ENCODE measurements at places on chromosomes 2 and 18. TPM values are rescaled to one million over a fixed set of nuclear protein-coding genes. Genes with fewer than 3 reads are reported as not detected.

Gene CYP1B1
- 156 TPM for total RNA-seq

Gene GKN1
- total RNA-seq: 4.7 TPM

Gene COLEC12
- total RNA-seq: 34.1 TPM

Gene UGT1A3
- total RNA-seq: not detected

Gene APCDD1
- total RNA-seq: 196 TPM

Gene BIN1
- 57.5 TPM for total RNA-seq

Gene PIEZO2
- 1.7 TPM for total RNA-seq

Gene REG1B
- total RNA-seq: not detected

Gene CDH7
- total RNA-seq: not detected

Gene STAT4
- total RNA-seq: 0.62 TPM

Gene STAMBP
- total RNA-seq: 37.7 TPM

Gene NEU2
- total RNA-seq: not detected

Gene PROKR1
- total RNA-seq: 0.08 TPM

Gene ENOSF1
- total RNA-seq: 16.2 TPM

GRCh38 chr2:232632904-232633412 is 446 bp upstream of the EFHD1 start:
- H3K4me1 ChIP-seq: no peaks in the 10 kb centered on the region
- peak overlapping the region; percentile 68 for H3K4me3 ChIP-seq
- H3K36me3 ChIP-seq: no peaks in the 10 kb centered on the region
- peaks cover 72% of the 10 kb centered on the region for H3K27me3 ChIP-seq

DNA sequence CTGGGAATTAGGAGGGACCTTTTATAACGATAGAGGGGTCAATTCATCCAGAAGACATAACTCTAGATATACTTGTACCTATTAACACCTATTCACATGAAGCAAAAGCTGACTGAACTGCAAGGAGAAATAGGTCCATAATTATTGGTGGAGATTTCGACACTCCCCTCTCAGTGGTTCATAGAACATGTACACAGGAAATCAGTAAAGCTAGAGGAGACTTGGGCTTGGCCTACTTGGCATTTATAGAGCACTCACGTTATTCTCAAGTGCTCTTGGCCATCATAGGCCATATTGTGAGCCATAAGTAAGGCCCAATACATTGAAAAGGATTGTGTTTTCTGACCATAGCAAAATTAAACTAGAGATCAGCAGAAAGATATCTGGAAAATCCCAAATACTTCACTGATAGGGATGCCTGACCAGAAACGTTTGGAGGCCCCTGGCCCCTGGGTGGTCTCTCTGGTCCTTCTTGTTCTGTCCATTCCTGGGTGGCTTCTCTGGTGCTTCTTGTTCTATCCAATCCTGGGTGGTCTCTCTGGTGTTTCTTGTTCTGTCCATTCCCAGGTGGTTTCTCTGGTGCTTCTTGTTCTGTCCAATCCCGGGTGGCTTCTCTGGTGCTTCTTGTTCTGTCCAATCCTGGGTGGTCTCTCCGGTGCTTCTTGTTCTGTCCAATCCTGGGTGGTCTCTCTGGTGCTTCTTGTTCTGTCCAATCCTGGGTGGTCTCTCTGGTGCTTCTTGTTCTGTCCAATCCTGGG is 49.0 kb downstream of the SNED1 start:
- no peak overlapping the region for H3K4me3 ChIP-seq
- ATAC-seq: no peak
- H3K4me1 ChIP-seq: no peaks in the 10 kb centered on the region
- no peaks in the 10 kb centered on the region for H3K36me3 ChIP-seq

DNA sequence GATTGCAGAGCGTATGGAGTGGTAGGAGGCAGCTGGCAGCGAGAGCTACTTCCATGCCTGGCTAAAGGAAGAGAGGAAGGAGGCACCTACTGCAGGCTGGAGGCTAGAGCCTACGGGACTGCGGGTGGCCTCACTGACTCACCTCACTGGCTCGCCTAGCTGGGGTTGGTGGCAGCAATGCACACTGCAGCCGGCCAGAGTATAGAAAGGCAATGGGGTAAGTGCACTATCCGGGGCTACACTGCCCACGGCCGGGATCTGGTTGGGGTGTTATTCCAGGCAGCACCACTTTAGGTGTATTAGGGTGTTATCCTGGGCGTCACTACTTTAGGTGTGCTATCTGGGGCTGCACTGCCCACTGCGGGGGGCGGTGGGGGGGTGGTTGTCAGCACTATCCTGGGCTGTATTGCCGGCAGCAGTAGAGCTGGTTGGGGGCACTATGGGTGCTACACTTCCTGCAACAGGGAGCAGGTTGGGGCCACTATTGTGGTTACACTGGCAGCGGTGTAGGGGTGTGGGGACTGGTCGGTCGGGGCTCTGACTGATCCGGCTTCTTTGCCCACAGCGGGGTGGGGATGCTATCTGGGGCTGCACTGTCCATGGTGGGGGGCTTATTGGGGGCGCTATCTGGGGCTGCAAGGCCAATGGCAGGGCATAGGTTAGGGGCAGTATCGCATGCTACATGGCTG is 33.3 kb upstream of the ANKRD62 start:
- H3K4me3 ChIP-seq: no peak overlapping the region
- no peaks in the 10 kb centered on the region for H3K27me3 ChIP-seq
- H3K36me3 ChIP-seq: no peaks in the 10 kb centered on the region
- no peak overlapping the region for H3K27ac ChIP-seq
- no peak for ATAC-seq

DNA sequence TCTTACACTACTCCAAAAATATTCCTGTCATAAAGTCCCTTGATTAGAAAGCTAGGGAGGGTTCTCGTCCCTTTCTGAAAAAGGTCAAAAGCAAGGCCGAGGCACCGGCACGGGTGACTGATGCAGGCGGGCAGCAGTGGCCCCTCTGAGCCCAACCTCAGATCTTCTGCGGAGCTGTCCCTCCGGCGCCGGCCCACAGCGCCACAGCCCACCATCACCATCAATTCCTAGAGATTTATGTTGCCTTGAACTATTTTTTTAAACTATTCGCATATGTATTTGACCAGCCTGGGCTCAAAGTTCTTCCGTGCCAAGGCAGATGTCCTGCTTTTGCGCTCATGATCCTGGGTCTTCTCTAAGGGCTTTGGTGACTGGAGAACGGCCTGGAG is 26.8 kb downstream of the PRELID3A start:
- no peaks in the 10 kb centered on the region for H3K27me3 ChIP-seq
- H3K36me3 ChIP-seq: peaks cover 78% of the 10 kb centered on the region
- no peak for ATAC-seq
- no peak overlapping the region for H3K4me3 ChIP-seq
- no peak overlapping the region for H3K27ac ChIP-seq

- no peak overlapping the region for H3K27ac ChIP-seq
- H3K36me3 ChIP-seq: peaks cover 32% of the 10 kb centered on the region
- no peaks in the 10 kb centered on the region for H3K27me3 ChIP-seq
- no peak for ATAC-seq
- H3K4me1 ChIP-seq: no peaks in the 10 kb centered on the region
These were observed 23.9 kb downstream of the ABCG5 start for GRCh38 chr2:43814711-43815110.

GRCh38 chr2:163708265-163708664 is 27.5 kb downstream of the FIGN start:
- H3K4me1 ChIP-seq: peaks cover 16% of the 10 kb centered on the region
- no peak overlapping the region for H3K27ac ChIP-seq
- H3K27me3 ChIP-seq: no peaks in the 10 kb centered on the region

- H3K4me3 ChIP-seq: no peak overlapping the region
- no peaks in the 10 kb centered on the region for H3K36me3 ChIP-seq
- H3K27me3 ChIP-seq: peaks cover 10% of the 10 kb centered on the region
- ATAC-seq: no peak
- H3K27ac ChIP-seq: no peak overlapping the region
- H3K4me1 ChIP-seq: no peaks in the 10 kb centered on the region
These were observed 257.9 kb downstream of the BCL11A start for GRCh38 chr2:60295636-60295962.

- no peak for ATAC-seq
- no peaks in the 10 kb centered on the region for H3K27me3 ChIP-seq
- H3K4me3 ChIP-seq: no peak overlapping the region
- no peaks in the 10 kb centered on the region for H3K36me3 ChIP-seq
These were observed 318.7 kb downstream of the GBX2 start for GRCh38 chr2:235849489-235849888.

GRCh38 chr18:47932603-47933002 is 2.1 kb upstream of the SMAD2 start:
- H3K27me3 ChIP-seq: no peaks in the 10 kb centered on the region
- no peak overlapping the region for H3K4me3 ChIP-seq
- no peak for ATAC-seq
- no peaks in the 10 kb centered on the region for H3K36me3 ChIP-seq

DNA sequence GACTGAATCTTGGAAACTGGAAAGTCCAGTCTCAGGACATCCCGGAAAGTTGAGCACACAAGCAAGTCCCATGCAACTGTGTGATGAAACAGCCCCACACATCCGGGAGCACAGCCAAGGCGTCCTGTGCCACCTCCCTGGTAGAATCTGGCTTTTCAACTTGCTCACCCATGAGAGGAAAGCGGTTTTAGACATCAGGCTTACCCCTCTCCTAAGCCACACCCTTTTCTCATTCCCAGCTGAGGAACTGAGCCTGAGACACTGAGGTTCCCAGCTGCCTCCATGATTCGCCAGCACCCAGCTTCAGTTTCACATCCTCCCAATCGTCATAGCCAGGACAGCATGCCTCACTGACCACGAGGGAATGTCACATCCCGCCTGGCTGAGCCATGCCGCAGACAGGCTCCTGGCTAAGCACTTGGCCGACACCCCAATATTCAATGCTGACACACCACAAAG is 60.3 kb downstream of the STEAP3 start:
- no peak overlapping the region for H3K4me3 ChIP-seq
- no peaks in the 10 kb centered on the region for H3K36me3 ChIP-seq
- no peaks in the 10 kb centered on the region for H3K4me1 ChIP-seq
- peak; percentile 87 for ATAC-seq
- H3K27me3 ChIP-seq: no peaks in the 10 kb centered on the region

- H3K4me3 ChIP-seq: no peak overlapping the region
- H3K4me1 ChIP-seq: no peaks in the 10 kb centered on the region
- H3K36me3 ChIP-seq: peaks cover 55% of the 10 kb centered on the region
- no peak for ATAC-seq
These were observed 273.9 kb upstream of the EPAS1 start for GRCh38 chr2:46023165-46023854.

- H3K36me3 ChIP-seq: no peaks in the 10 kb centered on the region
- no peak overlapping the region for H3K27ac ChIP-seq
- H3K4me1 ChIP-seq: no peaks in the 10 kb centered on the region
- H3K4me3 ChIP-seq: no peak overlapping the region
- H3K27me3 ChIP-seq: no peaks in the 10 kb centered on the region
- no peak for ATAC-seq
These were observed 624.7 kb downstream of the LRP1B start for GRCh38 chr2:141506135-141506534.

- H3K4me3 ChIP-seq: no peak overlapping the region
- no peaks in the 10 kb centered on the region for H3K36me3 ChIP-seq
- H3K4me1 ChIP-seq: no peaks in the 10 kb centered on the region
- H3K27ac ChIP-seq: no peak overlapping the region
These were observed 57.0 kb upstream of the HDAC4 start for GRCh38 chr2:239457586-239458445.

GRCh38 chr18:13264091-13265007 is 45.8 kb downstream of the LDLRAD4 start:
- H3K4me1 ChIP-seq: peaks cover 77% of the 10 kb centered on the region
- no peak overlapping the region for H3K4me3 ChIP-seq
- no peaks in the 10 kb centered on the region for H3K27me3 ChIP-seq
- no peaks in the 10 kb centered on the region for H3K36me3 ChIP-seq
- H3K27ac ChIP-seq: peak overlapping the region; percentile 16

- H3K36me3 ChIP-seq: no peaks in the 10 kb centered on the region
- H3K4me3 ChIP-seq: no peak overlapping the region
- H3K27me3 ChIP-seq: peaks cover 35% of the 10 kb centered on the region
- no peaks in the 10 kb centered on the region for H3K4me1 ChIP-seq
- ATAC-seq: no peak
- H3K27ac ChIP-seq: no peak overlapping the region
These were observed 5.9 kb upstream of the EFEMP1 start for GRCh38 chr2:55929476-55929875.

DNA sequence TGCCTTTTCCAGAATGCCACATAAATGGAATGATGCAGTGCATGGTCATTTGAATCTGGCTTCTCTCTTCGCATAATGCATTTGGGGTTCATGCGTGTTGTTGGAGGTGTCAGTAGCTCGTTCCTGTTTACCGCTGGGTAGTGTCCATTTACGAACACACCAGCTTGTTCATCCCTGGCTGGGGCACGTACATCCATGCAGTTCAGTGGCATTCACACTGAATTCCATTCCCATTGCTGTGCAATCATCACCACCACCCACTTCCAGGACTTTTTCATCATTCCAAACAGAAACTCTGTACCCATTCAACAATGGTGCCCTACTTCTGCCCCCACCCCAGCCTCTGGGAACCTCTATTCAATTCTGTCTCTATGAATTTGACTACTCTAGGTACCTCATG is 14.7 kb upstream of the CIDEA start:
- peaks cover 12% of the 10 kb centered on the region for H3K27me3 ChIP-seq
- no peak for ATAC-seq
- H3K36me3 ChIP-seq: no peaks in the 10 kb centered on the region
- peaks cover 8% of the 10 kb centered on the region for H3K4me1 ChIP-seq
- no peak overlapping the region for H3K27ac ChIP-seq

DNA sequence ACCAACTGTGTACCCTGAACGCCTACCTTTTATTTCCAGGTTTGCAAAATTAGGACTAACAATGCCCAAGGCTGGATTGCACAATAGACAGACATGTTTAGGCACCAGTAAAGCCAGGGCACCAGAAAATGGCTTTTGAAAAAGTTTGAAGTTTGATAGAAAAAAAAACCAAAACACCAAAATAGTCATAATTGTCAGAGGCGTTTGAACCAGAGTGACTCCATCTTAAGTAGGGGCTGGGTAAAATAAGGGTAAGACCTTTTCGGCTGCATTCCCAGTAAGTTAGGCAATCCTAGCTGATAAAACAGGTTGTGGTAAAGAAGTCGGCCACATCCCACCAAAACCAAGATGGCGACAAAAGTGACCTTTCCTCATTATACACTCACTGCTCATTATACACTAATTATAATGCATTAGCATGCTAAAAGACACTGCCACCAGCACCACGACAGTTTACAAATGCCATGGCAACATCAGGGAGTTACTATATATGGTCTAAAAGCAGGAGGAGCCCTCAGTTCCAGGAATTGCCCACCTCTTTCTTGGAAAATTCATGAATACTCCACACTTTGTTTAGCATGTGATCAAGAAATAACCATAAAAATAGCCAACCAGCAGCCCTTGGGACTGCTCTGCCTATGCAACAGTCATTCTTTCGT is 105.1 kb upstream of the MSH2 start:
- no peaks in the 10 kb centered on the region for H3K36me3 ChIP-seq
- peaks cover 10% of the 10 kb centered on the region for H3K4me1 ChIP-seq
- H3K27me3 ChIP-seq: no peaks in the 10 kb centered on the region

DNA sequence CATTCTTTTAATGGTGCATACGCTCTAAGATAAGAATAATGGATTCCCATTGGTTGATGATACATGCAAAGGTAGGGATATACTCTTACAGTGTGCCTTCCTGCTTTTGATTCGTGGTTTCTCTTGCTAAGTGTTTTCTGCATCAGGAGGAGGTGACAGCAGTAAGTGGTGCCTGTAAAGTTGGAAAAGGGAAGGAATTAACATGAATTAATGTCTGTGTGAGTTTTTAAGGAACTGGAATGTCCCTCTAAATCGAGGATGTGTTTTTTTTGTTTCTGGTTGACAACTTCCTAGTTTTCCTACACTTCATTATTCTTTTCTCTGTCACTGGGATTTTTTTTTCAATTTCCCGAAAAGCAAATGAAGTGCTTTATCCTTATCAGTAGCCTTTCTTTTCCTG is 54.4 kb downstream of the CRIM1 start:
- H3K27ac ChIP-seq: peak overlapping the region; percentile 73
- H3K4me3 ChIP-seq: no peak overlapping the region
- H3K36me3 ChIP-seq: no peaks in the 10 kb centered on the region
- no peaks in the 10 kb centered on the region for H3K27me3 ChIP-seq

GRCh38 chr2:173043476-173043875 is 32.2 kb upstream of the MAP3K20 start:
- ATAC-seq: no peak
- no peak overlapping the region for H3K4me3 ChIP-seq
- no peak overlapping the region for H3K27ac ChIP-seq
- peaks cover 23% of the 10 kb centered on the region for H3K4me1 ChIP-seq
- H3K36me3 ChIP-seq: no peaks in the 10 kb centered on the region

Measured in gastroesophageal sphincter (tissue), 4 donors.